Panc1 (cell line): ENCODE measurements at places on chromosomes 1 and 21.

DNA sequence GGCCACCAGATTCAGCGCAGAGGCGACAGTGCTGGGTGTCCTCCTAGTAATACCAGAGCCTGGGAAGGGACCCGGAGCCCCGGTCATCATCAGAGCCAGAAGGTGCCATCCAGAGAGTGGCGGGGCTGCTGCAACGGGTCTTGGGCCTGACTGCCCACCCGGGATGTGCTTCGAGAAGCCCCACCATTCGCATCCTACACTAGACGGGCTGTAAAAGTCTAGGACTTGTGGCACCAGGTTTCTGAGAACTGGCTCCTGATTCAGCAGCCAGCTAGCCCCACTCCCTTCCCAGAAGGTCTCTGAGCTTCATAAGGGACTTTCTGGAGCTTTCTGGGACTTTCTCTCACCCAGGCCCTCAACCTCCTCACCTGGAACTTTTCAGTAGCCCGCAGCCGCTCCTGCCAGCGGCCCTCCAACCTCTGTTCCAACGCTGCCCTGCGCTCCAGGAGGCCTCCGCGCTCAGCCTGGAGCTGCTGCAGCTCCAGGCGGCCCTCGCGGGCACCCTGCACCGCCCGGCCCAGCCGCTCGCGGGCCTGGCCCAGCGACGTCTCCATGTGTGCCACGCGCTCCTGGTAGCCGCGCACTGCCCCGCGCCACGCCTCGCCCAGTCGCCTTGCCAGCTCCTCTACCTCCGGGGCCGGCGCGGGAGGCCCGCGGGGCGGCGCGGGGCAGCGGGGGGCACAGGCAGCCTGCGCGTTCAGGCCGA lies 940 bp downstream of the NES start:
- no peak for DNase-seq

DNA sequence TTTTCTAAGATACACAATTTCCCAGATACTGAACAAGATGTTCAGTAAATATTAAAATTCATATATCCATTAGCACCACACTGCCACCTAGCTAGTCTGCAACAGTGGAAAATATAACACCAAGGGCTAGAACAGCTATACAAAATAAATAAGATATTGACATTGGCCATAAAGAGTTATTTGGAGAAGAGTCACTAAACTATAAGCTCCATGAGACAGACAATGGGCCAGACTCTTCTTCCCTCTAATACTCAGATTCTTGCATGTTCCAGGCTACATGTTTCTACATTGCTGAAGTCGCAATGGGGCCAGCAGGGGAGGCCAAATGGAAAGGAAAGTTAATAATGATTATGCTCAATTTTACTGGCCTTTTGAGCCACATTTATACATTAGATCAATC lies 21.5 kb downstream of the SPATA6 start:
- no peak for DNase-seq

GRCh38 chr1:9009438-9010370 lies 16.5 kb downstream of the SLC2A7 start:
- no peak for DNase-seq

- DNase-seq = no peak
Measured at GRCh38 chr1:88266051-88266450, 418.0 kb upstream of the PKN2 start.

GRCh38 chr21:39882839-39883195 lies 15.6 kb downstream of the PCP4 start:
- no peak for DNase-seq

DNA sequence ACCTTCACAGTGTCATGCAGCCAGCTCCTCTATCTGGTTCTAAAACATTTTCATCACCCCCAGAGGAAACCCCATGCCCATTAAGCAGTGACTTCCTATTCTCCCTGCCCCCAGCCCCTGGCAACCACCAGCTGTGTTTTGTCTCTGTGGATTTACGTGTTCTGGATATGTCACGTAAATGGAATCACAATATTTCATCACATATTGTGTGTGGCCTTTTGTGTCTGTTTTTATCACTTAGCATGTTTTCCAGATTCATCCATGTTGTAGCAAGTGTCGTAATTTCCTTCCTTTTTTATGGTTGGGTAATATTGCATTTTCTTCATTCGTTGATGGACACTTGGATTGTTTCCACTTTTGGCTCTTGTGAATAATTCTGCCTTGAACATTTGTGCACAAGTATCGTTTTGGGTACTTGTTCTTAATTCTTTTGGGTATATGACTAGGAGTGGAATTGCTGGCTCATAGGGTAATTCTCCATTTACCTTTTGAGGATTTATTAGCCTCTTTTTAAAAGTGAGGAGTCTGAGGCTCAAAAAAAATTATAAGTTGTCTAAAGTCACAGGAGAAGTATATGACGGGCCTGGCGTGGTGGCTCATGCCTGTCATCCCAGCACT lies 127.0 kb downstream of the MRPS6 start:
- DNase-seq = no peak

DNA sequence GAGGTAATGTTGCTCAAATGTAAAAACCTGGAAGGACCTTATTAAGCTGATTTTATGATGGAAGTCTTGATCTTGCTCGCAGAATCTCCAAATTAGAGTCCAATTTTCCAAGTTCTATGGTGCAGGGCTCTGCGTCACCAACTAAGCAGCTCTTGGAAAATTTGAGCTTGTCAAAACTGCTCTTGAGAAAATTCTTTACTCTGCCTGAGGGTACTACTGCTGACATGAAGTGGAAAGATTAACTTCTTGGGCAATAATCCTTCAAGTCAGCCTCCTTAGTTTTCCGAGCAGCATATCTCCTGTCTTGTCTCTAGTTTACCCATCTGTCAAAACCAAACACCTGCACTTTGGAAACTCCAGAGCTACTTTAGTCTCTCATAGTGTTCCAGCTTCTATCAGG lies 293.7 kb downstream of the KCTD3 start:
- DNase-seq = no peak

GRCh38 chr1:218671573-218671972 lies 326.4 kb downstream of the TGFB2 start:
- no peak for DNase-seq
